Muscle of back (tissue), 13 donors: ENCODE measurements at places on chromosomes 12 and 14. TPM values are rescaled to one million over a fixed set of nuclear protein-coding genes. Genes with fewer than 3 reads are reported as not detected.

The NRIP2 gene
- 5.5 TPM for polyA plus RNA-seq

The CCDC196 gene
- not detected for polyA plus RNA-seq

The GOLGA5 gene
- 31.0 TPM for polyA plus RNA-seq

The PLA2G1B gene
- not detected for polyA plus RNA-seq

The KLRG1 gene
- 3.3 TPM for polyA plus RNA-seq

The EML1 gene
- 38.0 TPM for polyA plus RNA-seq

The EDDM3A gene
- not detected for polyA plus RNA-seq

The SOAT2 gene
- 0.45 TPM for polyA plus RNA-seq

The FITM1 gene
- polyA plus RNA-seq = 122 TPM

The LRRK2 gene
- 3.7 TPM for polyA plus RNA-seq

The DNAAF2 gene
- polyA plus RNA-seq = 8.0 TPM

The MFAP5 gene
- polyA plus RNA-seq = 159 TPM

The GLIPR1 gene
- 15.5 TPM for polyA plus RNA-seq

The EXOC3L4 gene
- 0.60 TPM for polyA plus RNA-seq

The PIANP gene
- polyA plus RNA-seq = 5.4 TPM

The KRT5 gene
- polyA plus RNA-seq = 1.1 TPM

The LTBP2 gene
- 10.4 TPM for polyA plus RNA-seq

The TAS2R10 gene
- 1.5 TPM for polyA plus RNA-seq

The AMDHD1 gene
- 0.32 TPM for polyA plus RNA-seq

The AHNAK2 gene
- 13.7 TPM for polyA plus RNA-seq

The PPP1R3E gene
- 16.1 TPM for polyA plus RNA-seq

The PGF gene
- polyA plus RNA-seq = 33.7 TPM

The MRPL52 gene
- polyA plus RNA-seq = 63.7 TPM

The UNC79 gene
- 0.60 TPM for polyA plus RNA-seq

The PRKD1 gene
- polyA plus RNA-seq = 21.3 TPM

The CISTR gene
- polyA plus RNA-seq = not detected

The ATG14 gene
- polyA plus RNA-seq = 12.4 TPM

The TPH2 gene
- not detected for polyA plus RNA-seq

The RFLNA gene
- 5.7 TPM for polyA plus RNA-seq

The RNASE3 gene
- polyA plus RNA-seq = 0.33 TPM

The GALNT9 gene
- 1.2 TPM for polyA plus RNA-seq

The FOXA1 gene
- polyA plus RNA-seq = 0.18 TPM

The FOXG1 gene
- polyA plus RNA-seq = 0.04 TPM

The CLEC1B gene
- polyA plus RNA-seq = 0.12 TPM

The ACVRL1 gene
- polyA plus RNA-seq = 48.8 TPM

The E2F7 gene
- polyA plus RNA-seq = 3.0 TPM

The KLRC2 gene
- not detected for polyA plus RNA-seq

The COCH gene
- 5.2 TPM for polyA plus RNA-seq

The AVPR1A gene
- 11.2 TPM for polyA plus RNA-seq
